ENCODE measurements at places on chromosomes 12 and 14.
A peak's percentile ranks its signal among the peaks of the same experiment; 100 is the strongest.

GRCh38 chr14:101062601-101063000, 159.1 kb upstream of the RTL1 start:
- no peak for DNase-seq

- no peak for DNase-seq
These were observed 345.0 kb downstream of the FOXG1 start for GRCh38 chr14:29111554-29111953.

GRCh38 chr14:77099425-77100167, 1.5 kb downstream of the CIPC start:
- no peak for DNase-seq

- DNase-seq: peak; percentile 84
These were observed 15.6 kb downstream of the BAG5 start for GRCh38 chr14:103546652-103547454.

All from dorsolateral prefrontal cortex (tissue), 122 donors.